ENCODE measurements at places on chromosomes 12 and 14.
A peak's percentile ranks its signal among the peaks of the same experiment; 100 is the strongest.

DNA sequence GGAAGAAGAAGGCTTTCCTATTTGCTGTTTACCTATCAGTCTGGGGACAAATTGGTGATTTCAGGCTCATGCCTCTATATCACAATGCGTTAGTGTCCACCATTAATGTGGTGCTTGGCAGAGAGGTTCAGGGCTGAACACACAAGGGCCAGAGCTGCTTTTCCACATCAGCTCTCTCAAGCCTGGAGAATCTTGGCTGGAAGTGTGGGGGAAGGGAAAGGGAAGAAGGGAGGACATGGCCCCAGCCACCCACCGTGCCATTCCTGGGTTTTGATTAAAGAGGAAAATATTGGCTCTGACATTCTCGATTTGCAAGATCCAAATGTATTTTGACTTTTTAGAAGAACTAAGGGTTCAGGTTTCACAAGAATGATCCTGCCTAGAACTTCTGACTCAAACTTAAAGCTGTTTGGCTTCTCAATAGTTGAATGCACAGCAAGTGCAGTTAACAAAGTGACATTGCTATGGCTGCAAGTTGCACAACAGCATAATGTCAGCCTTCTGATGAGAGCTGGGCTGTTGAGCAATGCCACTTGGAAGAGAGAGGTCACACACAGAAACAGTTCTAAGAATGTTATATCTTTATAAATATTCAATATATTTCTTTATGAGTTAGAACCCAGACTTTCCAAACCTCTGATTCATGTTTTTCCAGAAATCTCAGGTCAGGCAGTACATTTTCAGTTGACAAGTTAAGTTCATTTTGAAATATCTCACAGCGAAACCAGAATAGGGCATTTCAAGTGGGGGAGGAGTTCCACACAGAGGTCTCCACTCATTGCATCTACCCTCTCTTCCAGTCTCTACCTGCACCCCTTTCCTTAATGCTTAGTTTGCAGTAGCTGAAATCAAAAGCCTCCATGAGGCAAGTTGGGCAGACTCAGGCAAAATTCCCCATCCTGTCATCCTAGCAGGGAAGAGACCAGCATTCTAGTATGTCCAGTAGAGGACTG, 25.3 kb downstream of the IGF1 start:
- DNase-seq, result no peak

- no peak for DNase-seq
Measured at GRCh38 chr12:119593578-119594398, at the start of gene TMEM233. Gene TMEM233 (plus strand): TSS chr12:119593774. CDS start chr12:119593849, 75 bp downstream.

DNA sequence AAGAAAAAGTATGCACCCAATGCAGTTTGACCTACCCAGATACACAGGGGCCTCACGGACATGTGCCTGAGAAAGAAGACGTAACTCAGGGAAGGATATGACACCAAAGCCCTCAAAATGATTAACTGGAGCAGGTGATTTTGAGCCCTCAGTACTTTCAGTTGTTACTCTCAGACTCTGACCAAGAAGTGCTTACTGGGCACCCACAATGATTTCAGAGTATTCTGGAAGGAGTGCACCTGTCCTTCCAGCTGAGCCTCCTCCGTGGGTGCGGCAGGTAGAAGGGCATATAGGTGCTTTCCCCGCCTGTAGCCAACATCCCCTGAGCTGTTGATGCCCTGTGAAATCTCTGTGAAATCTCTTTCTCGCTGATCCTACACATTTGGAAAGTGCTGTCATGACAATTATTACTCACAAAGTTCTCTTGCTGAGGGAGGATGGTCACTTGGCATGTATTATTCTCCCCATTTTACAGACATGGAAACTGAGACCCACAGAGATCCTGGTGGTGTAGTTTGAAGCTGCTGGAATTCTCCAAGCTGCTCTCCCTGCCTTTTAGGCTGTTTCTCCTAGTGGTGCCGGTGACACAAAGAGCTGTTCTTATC, 154.3 kb upstream of the CCND2 start:
- DNase-seq, result no peak

- DNase-seq, result no peak
Measured at GRCh38 chr12:123963821-123964220, 8.8 kb downstream of the CCDC92 start.

GRCh38 chr12:14731821-14732220, 35.4 kb upstream of the GUCY2C start:
- DNase-seq, result no peak

GRCh38 chr12:72560003-72560769, 288.0 kb downstream of the TRHDE start:
- no peak for DNase-seq

GRCh38 chr12:47785036-47785886, 12.2 kb downstream of the SLC48A1 start:
- DNase-seq, result no peak

- no peak for DNase-seq
Measured at GRCh38 chr14:69684461-69685217, 73.2 kb downstream of the SUSD6 start.

- no peak for DNase-seq
Measured at GRCh38 chr12:53056296-53056695, 6.4 kb downstream of the TNS2 start.

DNA sequence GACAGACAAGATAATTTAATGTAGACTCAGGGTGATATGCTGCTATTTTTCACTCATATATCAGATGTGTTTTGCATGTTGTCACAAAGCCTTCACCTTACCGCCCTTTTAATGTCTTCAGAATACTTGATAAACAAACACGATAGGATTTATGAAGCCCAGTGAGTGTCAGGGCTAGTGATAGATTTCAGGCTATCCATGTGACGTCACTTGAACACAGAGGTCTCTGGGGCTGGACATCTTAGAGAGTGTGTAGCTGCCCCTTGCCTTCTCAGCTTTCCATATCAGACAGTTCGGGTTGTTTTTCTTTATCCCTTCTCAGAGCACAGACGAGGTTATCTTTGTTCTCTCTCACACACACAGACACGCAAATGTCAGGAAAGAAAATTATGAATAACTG, 105.3 kb upstream of the GSC start:
- DNase-seq, result no peak

GRCh38 chr12:9244894-9245293, 36.7 kb upstream of the PZP start:
- no peak for DNase-seq

GRCh38 chr14:99936738-99937474, 128.3 kb upstream of the EVL start:
- no peak for DNase-seq

DNA sequence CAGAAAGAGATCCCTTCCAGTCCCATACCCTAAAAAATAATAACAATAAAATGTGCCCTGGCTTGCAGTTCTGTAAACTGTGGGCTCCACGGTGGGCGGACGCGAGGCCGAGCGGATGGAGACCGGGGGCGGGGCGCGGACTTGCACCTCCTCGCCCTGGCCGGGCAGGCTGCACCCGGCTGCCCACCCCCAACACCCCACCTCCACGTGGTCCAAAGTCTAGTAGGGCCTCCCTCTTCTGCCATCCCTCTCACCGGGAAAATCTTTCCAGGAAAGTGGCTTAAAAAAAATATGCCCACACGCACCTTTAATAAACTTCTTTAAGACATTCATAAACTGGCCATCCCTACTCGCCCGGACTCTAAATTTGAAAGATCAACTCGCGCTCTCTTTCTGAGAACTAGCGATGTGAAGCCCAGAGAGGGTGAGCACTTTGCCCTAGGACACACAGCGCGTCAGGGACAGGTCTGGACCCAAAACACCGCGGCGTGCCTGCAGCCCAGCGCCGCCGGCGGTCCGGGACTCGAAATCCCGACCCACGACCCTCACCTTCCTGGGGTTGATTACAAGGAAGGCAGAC, 1.9 kb upstream of the BCL11B start:
- no peak for DNase-seq

DNA sequence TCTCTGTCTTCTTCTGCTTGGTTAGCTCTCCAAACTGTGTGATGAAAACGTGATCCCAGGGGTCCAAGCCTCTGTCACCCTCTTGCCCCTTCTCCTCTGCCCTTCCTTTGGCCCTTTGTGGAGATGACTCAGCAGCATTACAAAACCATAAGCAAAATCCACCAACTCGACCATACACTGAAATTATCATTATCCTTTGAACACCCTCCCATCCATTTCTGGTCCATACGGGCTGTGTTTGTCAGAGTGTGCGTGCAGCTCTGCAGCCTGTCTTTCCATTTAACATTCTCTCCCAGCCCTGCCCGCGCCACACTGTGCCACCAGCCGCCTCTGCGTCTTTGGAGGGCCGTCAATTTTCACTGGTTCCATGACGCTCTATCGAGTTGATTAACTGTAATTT, 69.2 kb downstream of the SLC25A47 start:
- no peak for DNase-seq

- no peak for DNase-seq
Measured at GRCh38 chr12:81166790-81167189, 88.9 kb downstream of the ACSS3 start.

DNA sequence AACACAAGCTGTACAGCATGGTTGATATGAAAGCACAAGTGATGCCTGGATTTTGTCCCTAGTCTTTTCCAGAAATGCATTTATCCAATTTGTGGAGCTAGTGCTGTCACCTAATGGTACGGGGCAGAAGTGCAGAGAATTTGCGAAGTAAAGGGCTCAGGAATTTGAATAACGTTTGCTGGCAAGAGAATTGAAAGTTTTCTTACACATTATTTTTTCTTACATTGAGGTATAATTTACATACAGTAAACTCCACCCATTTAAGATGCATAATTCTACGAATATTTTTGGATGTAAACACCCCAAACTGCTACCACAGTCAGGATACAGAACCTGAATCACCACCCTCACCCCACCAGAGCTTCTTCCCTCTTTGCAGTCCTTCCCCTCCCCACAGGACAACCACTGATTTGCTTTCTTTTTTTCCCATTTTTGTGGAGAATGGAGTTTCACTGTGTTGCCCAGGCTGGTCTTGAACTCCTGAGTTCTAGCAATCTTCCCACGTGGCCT, 3.5 kb downstream of the AICDA start:
- DNase-seq, result peak; percentile 28

DNA sequence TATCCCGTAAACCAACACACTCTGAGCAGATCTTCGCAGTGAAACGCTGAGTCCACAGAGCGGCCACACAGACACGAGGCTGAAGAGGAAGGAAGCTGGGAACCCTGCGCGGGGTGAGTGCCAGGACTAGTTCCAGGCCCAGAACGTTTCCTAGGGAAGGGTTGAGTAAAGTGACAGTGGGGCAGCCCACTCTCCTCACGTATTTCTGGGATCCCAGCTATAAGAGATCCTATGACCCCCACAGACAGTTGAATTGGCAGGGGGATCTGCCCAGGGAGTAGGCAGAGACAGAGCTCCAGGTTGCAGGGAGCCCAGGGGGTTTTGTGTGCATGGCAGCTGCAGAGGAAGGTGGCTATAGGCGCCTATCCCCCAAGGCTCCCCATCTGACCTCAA, 51.1 kb downstream of the GTF2A1 start:
- no peak for DNase-seq

GRCh38 chr12:33596814-33597213, 157.2 kb upstream of the SYT10 start:
- DNase-seq, result no peak

- peak; percentile 61 for DNase-seq
Measured at GRCh38 chr14:24911324-24912109, 138.4 kb downstream of the STXBP6 start.

- DNase-seq, result no peak
Measured at GRCh38 chr12:114691763-114692185, 7.8 kb upstream of the TBX3 start.

GRCh38 chr12:103691063-103691462, 104.0 kb downstream of the STAB2 start:
- DNase-seq, result no peak

DNA sequence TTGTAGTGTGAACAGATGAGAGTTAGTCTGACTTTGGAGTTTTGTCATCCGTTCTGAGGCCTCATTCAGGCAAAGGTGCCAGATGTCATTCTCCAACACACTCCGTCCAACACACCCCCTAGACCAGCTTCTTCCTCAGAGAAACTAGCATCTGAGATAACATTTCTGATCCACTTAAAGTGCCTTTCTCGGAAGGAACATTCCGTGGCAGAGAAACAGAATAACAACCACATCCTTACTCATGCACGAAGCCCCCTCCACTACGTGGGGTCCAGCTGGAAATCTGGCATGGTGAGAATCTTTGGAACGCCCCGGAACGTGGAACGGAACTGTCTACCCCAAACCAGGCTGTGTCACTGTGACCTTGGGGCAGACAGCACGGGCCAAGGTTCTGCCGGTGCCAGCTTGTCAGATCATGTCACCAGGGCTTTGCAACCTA, 17.0 kb upstream of the BCL7A start:
- no peak for DNase-seq

DNA sequence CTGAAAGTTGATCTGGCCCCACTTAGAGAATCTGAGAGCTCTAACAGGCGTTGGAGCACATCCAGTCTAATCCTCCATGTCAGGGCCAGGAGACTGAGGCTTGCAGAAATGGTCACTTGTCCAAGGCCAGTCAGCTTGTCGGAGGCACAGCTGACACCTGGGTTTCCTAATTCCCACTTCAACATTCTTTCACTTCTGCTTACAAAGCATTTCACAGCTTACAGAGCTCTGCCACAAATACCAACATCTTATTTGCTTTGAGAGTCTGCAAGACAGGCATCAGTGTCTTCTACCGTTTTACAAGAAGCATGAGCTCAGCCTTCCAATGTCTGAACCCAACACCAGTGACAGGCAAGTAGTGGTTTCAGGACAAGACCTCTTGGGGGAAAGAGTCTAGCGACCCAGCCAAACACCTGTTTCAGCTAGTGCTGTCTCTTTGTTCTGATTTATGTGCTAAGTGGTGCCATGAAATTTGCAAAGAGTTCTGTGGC, 31.8 kb downstream of the ISCA2 start:
- no peak for DNase-seq

DNA sequence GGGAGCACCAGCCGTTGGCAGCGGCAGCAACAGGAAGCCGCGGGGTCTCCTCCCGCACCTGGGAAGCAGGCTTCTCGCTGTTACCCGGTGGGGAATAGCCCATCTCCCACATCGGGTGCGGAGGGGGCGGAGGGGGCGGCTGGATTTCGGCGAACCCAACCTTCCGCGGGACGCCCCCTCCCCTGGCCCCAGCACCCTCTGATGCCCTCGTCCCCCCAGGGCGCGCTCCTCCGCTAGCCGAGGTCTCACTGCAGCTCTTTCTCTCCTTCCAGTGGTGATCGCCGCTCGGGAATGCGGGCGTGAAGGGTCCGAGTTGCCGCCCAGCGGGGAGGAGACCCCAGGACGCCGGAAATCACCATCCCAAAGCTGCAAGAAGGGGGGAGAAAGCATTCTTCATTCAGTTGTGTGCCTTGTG, 303 bp downstream of the SAMD4A start:
- no peak for DNase-seq

GRCh38 chr14:71187633-71188356, 280.5 kb downstream of the PCNX1 start:
- DNase-seq, result no peak
